Stimulated activated CD8-positive, alpha-beta memory T cell treated with anti-CD3 and anti-CD28 coated beads, Interleukin-4, amount 100 ng/mL, for 1 hour (primary cell): ENCODE measurements at places on chromosomes 6 and 20.

DNA sequence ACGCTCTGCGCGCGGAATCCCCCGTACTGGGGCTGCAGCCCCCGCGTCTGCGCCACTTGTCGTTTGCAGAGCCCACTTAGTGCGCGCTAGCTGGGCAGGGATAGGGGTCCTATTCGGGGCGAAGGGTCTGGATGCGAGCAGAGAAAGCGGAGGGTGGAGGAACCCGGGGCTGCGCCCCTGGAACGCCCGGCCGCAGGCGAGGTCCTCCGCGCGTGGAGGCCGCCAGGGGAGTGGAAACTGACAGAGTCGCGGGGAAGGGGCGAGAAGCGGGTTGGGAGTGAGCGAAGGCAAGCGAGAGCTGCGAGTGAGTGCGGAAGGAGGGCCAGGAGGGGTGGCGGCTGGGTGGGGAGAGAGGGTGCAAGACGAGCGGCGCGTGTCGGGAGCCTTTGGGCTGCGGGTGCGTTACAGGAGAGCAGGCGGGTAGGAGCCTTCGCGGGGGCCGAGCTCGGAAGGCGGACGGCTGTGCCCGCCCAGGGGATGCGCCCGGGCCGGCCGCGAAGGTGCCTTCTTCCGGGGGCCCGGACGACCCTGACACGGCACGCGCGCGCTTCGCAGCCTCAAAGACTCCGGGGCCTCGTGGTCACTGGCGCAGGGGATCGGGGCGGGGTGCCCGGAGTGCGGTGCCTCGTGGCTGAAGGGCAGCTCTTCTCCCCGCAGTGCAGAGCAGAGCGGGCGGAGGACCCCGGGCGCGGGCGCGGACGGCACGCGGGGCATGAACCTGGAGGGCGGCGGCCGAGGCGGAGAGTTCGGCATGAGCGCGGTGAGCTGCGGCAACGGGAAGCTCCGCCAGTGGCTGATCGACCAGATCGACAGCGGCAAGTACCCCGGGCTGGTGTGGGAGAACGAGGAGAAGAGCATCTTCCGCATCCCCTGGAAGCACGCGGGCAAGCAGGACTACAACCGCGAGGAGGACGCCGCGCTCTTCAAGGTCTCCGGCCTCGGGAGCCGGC lies 1.2 kb downstream of the IRF4 start:
- no peak for DNase-seq

DNA sequence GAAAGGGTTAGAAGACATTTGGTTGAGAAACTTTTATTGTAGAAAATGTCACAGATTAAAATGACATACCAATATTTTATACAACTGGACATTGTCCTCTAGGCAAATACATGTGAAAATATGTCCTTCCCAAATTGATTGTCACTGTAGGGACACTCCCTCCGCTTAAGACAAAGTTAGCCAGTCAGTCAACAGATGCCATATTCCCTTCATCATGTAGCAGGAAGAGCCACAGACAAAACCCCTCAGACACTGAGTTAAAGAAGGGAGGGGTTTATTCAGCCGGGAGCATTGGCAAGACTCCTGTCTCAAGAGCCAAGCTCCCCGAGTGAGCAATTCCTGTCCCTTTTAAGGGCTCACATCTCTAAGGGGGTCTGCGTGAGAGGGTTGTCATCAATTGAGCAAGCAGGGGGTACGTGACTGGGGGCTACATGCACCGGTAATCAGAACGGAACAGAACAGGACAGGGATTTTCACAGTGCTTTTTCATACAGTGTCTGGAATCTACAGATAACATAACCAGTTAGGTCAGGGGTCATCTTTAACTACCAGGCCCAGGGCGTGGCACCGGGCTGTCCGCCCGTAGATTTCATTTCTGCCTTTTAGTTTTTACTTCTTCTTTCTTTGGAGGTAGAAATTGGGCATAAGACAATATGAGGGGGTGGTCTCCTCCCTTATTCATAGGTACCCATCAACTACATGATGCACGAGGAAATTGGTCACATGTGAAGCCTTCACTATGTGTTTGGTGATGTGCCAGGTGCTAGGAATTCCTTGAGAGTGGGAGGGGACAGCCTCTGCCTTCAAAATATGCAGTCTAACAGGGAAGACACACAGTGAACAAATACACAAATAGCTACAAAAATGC lies 155.7 kb upstream of the CDYL start:
- DNase-seq: no peak

GRCh38 chr6:71982389-71982788 lies 96.0 kb downstream of the RIMS1 start:
- DNase-seq: no peak

- no peak for DNase-seq
Observed at GRCh38 chr6:39274471-39274870, 39.7 kb downstream of the KCNK17 start.

DNA sequence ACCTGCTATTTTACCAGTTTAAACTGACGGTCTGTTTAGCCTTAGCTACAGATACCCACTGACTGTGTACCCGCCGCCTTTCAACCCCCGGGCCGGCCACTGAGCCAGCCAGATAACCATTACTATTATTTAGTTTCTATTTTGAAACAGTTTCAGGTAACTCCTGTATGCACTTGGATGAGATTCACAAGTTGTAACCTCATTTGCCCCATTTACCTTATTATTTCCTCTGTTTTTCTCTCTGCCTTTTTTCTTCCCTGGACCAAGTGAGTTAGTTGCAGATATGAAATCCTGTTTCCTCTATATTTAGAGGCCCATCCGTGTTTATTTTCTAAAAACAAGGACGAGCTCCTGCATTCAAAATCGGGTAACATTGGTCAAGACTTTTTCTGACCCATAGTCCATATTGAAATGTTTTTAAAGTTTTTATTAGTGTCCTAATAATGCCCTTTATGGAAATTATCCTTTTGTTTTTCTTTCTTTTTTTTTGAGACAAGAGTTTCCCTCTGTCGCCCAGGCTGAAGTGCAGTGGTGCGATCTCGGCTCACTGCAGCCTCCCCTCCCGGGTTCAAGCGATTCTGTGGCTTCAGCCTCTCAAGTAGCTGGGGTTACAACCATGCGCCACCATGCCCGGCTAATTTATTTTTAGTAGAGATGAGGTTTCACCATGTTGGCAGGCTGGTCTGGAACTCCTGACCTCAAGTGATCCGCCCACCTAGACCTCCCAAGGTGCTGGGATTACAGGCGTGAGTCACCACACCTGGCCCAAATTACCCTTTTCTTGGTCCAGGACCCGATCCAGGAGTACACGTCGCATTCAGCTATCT lies 767 bp downstream of the AP5S1 start:
- DNase-seq: no peak

- DNase-seq: no peak
Observed at GRCh38 chr20:2746636-2747265, 53.7 kb downstream of the CPXM1 start.

- DNase-seq: no peak
Observed at GRCh38 chr6:125114248-125114858, 39.2 kb upstream of the TPD52L1 start.

GRCh38 chr6:168880271-168880670 lies 373.4 kb downstream of the THBS2 start:
- no peak for DNase-seq

DNA sequence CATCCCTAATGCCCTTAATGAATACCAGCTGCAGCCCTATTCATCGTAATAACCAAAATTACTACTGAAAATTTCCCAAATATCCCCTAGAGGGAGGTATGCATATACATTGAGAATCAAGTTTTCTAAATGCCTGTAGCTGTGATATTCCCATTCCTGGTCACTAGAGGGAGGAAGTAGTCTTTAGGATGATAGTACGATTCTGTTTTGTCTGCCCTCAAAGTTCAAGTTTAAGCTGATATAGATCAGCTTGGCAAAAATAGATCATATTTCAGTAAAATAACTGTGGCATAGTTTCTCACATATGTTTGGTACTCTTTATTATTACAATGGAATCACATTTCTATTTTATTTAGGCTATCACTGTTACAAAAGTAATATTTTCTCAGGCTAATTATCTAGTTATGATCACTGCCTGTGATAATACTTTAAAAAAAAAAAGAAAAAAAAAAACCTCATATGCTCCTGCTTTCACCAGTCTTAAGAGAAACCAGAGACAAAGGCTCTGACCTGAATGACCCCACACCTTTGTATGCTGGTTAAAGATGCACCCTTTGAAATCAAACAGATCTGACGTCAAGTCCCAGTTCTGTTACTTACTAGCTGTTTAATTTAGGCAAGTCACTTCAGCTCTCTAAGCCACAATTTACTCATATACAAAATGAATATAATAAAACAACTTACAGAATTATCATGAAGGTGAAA lies 11.0 kb downstream of the TSPYL1 start:
- DNase-seq: no peak

DNA sequence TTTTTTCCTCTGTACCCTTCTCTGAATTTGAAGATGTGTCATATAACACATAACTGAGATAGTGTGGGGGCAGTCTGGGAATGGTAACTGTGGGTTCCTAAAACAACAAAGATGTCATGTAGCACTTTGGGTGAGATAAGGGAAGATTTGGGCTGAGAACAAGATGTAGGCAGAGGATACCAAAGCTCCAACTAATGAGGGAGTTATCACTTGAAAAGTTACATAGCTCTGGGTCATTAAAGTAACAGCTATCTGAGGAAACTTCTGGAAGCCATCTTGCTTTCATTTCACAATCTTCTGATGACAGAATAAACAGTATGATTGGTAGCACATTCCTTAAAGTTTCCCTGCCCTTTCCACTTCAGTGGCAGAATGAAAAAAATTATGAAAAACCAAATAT lies 255.4 kb downstream of the TBX18 start:
- no peak for DNase-seq

DNA sequence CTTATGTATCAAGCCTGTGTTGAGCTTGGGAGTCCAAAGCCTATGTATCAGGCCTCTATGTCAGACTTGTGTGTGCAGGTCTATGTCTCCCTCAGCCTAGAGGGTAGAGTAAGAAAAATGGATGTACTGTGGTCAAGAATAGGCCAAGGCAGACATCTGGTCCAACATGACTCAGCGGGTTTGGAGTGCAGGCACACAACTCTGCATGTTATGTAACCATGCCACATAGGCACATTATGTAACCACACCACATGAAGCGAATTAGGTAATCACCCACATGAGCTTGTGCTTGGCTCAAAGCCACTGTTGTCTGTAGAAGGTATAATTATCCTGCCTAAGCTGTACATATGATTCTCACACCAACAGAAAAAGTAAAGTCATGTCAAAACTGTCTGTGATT lies 1190.5 kb upstream of the EYS start:
- no peak for DNase-seq

DNA sequence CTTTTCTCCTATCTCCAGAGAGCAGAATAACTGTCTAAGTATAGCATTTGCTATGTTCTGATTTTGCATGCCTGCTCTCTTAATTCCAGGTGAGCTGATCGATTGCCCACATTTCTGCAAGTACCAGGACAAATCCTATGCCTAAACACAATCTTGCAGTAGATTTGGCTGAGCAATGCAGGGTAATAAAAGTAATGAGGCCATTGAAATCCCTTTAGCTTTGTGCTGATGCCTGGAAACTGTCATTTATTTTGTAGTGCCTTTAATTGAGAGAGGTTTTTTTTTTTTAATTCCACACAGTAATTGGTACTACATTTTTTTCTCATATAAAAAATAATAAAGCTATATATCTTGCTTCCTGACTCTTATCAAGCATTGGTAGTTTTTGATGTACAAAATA lies 252.3 kb downstream of the NKAIN2 start:
- no peak for DNase-seq

- DNase-seq: no peak
Observed at GRCh38 chr20:58685988-58686387, 6.6 kb upstream of the NPEPL1 start.

DNA sequence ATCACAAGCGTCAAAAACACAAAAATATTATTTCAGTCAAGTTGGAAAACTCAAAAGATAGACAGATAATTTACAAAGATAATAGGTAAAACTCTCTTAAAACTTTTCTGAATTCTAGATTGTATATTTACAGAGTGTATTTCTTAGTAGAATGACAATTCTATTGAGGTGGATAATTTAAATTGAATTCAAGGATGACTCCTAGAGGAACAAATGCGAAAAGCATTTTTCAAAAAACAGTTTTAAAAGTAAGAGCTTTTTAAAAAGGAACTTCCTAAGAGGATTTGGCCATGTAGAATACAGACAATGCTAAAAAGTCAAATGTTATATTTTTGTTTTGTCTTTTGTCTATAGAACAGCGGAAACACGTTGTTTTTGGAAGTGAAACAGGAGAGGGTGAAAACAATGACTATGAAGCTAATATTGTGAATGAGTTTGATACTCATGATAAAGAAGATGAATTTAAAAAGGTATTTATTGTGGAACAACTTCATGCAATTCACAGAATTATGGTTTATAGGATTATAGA lies 90.1 kb downstream of the DNAH8 start:
- no peak for DNase-seq

GRCh38 chr6:4910037-4910760 lies 93.6 kb downstream of the RPP40 start:
- no peak for DNase-seq

GRCh38 chr6:144415835-144416237 lies 130.7 kb downstream of the UTRN start:
- no peak for DNase-seq

GRCh38 chr6:139871803-139872510 lies 497.5 kb upstream of the CITED2 start:
- no peak for DNase-seq

DNA sequence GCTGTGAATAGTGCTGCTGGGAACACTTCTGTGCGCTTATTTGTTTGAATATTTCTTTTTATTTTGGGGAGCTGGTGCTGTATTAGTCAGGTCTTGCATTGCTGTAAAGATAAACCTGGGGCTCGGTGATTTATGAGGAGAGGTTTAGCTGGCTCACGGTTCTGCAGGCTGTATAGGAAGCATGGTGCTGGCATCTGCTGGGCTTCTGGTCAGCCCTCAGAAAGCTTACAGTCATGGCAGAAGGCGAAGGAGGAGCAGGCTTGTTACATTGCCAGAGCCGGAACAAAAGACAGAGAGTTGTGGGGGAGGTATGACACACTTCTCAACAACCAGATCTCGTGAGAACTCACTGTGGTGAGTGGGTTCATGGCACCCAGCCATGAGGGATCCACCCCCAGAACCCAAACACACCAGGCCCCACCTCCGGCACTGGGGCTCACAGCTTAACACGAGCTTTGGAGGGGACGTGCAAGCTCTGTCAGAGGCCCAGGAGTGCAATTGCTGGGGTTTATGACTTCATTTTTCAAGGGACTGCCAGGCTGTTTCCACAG lies 68.8 kb upstream of the GATA5 start:
- no peak for DNase-seq

- DNase-seq: no peak
Observed at GRCh38 chr6:155263373-155264063, at the start of gene CLDN20. Gene CLDN20 (plus strand): TSS chr6:155264013. CDS start chr6:155275720, 11,707 bp downstream.

DNA sequence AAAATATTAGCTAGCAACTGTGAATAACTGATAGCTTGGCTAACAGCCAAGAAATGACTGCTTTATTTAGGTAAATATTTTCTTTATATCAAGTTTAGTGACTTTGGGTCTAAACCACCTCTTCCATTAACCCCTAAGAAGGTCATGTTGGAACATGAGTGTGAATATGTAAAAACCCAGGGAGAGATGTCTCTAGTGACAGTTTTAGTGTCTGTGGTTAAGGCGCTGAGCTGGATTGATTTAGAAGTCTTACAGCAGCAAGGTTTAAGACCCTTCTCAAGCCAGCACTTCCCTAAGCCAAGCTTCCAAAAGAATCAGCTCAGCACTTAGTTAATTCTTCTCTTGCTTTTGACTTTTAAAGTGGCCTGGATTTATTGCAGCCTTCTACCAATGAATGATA lies 11.4 kb upstream of the SIRT5 start:
- DNase-seq: no peak
